ENCODE measurements at places on chromosomes 5 and 9. TPM values are rescaled to one million over a fixed set of nuclear protein-coding genes. Genes with fewer than 3 reads are reported as not detected.
A peak's percentile ranks its signal among the peaks of the same experiment; 100 is the strongest.

DNA sequence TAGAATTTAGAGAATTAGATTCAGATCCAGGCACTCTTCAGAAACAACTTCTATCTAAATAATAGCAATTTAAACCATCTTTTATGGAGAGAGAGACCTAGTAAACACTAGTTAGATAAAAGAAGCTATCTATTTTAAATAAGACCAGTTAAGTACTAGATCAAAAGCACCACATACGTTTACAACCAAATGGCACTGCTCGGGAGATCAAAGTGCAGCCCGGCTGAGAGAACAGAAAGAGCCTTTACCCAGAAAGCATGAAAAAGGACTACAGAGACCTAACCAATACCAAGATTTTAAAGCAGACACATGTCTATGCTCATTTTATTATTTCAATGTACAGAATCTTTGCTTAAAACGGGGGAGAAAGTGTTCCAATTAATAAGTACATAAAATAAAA is 30.8 kb downstream of the LIX1 start:
- no peak for DNase-seq

DNA sequence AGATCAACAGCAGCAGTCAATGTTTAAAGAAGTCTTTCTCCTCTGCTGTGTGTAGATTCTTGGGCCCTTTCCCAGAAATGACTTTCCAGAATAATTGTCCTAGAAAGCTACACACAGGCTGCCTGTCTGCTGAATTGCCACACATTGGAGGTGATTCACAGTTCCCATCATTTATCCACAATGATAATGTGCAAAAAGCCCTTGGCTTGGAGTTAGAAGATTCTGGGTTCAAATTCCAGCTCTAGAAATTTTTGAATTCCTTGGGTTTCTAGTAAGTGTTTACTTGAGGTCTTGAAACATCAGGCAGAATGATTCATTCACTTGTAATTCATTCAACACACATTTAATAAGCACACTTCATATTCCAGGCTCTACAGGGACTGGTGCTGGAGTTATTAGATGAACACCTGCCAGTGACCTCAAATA is 28.6 kb upstream of the EPB41L4B start:
- DNase-seq = peak; percentile 84

GRCh38 chr9:132582276-132582785 is at the start of gene BARHL1:
Gene BARHL1 (plus strand): TSS chr9:132582606. CDS start chr9:132582798, 192 bp downstream.
- DNase-seq = no peak

DNAJC25 gene
- 4.9 TPM for polyA plus RNA-seq

DNA sequence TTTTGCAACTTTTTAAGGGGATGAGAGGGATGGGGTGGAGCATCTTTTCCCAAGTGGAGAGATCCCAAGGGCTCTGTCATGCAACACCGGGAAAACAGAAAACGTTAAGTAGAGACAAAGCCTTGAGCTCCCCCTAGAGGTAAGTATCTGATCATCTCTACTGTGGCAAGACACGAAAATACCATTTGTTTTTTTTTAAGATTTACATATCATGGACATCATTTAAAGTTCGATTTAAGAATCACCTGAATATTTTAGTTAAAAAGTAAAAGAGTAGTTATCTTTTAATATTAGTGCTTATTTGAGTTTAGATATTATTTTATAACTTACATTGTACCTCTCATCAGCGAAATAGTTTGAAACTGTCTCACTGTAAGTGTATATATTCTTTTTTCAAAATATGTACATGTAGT is 200.4 kb downstream of the LRRC70 start:
- no peak for DNase-seq

DPH7 gene
- 29.4 TPM for polyA plus RNA-seq

- no peak for DNase-seq
Measured at GRCh38 chr9:92882276-92882675, 4.4 kb upstream of the ZNF484 start.

GRCh38 chr5:17255471-17256021 is 38.1 kb downstream of the BASP1 start:
- no peak for DNase-seq

Data from BJ (cell line).